ENCODE measurements at places on chromosomes 12 and 14. TPM values are rescaled to one million over a fixed set of nuclear protein-coding genes. Genes with fewer than 3 reads are reported as not detected.

TOMM20L gene
- 0.55 TPM for total RNA-seq

KRT2 gene
- not detected for total RNA-seq

GNB3 gene
- 7.0 TPM for total RNA-seq

LMBR1L gene
- total RNA-seq, result 143 TPM

DNA sequence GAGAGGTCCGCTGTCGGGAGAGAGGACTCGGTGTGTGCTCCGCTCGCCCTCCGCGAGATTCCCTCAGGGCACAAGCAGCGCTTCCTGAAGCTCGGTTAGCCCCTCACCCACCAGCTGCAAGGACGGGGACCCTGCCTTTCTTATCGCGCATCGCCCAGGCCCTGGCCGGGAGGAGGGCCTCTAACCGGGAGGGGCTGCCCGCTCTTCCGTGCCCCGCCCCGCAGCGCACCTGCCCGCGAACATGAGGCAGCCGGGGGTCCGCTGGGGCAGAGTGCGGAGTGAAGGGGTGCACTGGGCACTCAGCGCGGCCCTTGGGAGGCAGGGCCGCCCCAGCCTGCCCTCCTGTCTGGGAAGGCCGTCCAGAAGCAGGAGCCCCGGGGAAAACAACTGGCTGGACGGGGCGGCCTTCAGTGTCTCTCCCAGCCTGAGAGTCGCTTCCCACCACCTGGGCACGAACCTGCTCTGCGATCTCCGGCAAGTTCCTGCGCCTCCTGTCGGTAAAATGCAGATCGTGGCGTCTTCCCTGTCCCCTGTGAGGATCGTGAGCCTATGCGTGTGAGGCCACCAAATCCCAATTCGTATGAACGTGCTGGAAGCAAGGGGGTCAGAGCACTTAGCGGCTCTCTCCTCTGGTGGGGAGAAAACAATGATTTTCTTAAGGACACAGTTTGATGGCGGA is 28.0 kb upstream of the ADIPOR2 start:
- peak overlapping the region; percentile 42 for H3K4me3 ChIP-seq
- H3K36me3 ChIP-seq, result no peaks in the 10 kb centered on the region
- H3K4me1 ChIP-seq, result peaks cover 2% of the 10 kb centered on the region
- H3K27me3 ChIP-seq, result peaks cover 46% of the 10 kb centered on the region

DNA sequence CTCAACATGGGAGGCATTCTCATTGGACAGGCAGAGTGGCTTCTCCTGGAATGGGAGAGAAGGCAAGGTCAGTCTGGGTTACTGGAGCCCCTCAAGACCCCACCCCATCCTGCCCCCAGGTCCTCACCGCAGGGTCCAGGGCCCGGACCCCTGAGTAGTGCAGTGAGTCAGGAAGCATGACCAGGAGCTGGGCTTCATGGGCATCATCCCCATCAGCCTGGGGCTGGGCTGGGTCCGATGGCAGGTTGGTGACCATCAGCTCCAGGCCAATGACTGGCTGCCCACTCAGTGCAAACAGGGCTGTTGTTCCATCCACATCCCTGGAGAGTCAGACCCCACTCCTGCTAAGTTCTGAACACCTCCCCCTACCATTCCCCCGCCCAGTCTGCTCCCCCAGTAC is 13.1 kb downstream of the ITGA7 start:
- DNase-seq, result no peak
- no peak overlapping the region for H3K27ac ChIP-seq
- H3K4me3 ChIP-seq, result no peak overlapping the region
- H3K27me3 ChIP-seq, result peaks cover 17% of the 10 kb centered on the region

DNA sequence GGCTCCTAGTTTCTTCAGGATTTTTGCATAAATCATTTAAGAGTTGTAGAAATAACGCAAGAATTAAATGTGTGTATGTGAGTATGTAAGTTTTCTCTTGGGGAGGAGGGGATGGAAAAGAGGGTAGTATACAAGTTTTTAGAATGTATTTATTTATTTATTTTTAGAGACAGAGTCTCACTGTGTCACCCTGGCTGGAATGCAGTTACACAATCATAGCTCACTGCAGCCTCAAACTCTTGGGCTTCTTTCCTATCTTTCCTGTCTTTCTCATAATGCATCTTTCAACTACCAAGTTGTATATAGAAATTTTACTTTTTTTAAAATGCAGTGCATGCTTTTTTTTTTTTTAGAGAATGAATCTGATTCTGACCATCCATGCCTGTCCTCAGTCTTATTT is 269.0 kb upstream of the GARIN2 start:
- H3K27me3 ChIP-seq, result no peaks in the 10 kb centered on the region
- no peak overlapping the region for H3K4me3 ChIP-seq

DNA sequence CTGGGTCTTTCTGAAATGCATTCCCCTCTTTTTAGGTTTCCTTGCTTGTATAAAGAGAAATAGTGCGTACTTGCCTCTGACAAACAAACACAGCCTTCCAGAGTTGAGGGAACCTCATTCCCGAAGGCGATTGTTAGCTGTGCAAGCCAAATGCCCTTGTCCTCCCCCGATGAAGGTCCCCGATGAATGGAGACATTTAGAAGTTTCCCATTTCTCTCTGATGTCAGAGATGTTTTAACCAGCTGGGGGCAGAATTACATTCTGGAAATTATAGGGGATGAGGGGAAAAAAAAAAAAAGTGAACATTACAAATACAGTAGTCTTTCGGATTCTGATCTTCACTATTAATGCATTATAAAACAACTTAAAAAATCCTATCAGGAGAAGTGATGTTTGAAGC is 366.8 kb downstream of the VRK1 start:
- H3K4me1 ChIP-seq, result no peaks in the 10 kb centered on the region
- H3K36me3 ChIP-seq, result peaks cover under 1% of the 10 kb centered on the region
- H3K27ac ChIP-seq, result no peak overlapping the region
- no peak overlapping the region for H3K4me3 ChIP-seq
- no peak for DNase-seq
- peaks cover 5% of the 10 kb centered on the region for H3K27me3 ChIP-seq

Measured in progenitor cell of endocrine pancreas (in vitro differentiated cells).